Pons (tissue), 1 donor: ENCODE measurements at places on chromosomes 4 and X.

DNA sequence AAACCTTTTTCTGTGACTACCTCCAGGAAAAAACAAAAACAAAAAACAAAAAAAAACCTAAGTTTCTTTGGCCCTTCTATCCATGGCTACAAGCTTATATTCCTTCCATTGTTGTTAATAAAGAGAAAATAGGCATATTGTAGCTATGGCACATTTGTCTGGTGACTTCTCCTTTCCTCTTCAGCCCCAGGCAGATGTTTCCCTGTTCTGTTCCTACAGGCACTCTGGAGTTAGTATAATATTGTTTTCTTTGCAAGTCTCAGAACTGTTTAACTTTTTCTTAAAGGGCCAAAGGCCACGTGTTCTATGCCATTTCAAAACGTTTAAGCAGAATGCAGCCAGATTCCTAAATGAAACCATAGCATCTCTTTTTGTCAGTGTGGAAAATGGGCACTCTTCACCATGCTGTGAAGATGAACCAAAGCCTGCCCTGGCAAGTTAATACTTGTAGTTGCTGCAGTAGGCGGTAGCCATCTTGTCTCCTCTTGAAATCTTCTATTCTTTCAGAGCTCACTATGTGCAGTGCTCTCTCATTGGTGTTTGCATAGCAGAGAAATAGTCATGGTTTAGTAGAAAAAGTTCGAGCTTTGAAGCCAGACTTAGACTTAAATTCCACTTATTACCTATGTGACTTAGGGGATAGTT, 44.8 kb upstream of the MTMR1 start:
- peak; percentile 0 for DNase-seq

DNA sequence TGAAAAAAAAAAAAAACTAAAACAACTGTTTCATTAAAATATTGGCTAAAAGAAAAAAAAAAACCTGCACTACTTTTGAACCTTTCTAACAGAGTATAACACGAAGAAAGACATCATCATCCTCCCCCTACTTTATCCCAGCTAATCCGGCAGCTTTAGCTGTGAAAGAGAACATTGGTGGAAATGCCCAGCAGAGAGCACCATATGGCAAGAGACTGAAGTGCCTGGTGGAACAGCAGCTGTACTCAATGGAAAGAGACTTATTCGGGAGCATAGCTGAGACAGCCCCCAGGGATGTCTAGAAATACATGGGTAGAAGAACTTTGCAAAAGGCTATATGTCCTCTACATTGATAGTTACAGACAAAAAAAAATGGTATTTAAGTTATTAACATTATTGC, 30.3 kb downstream of the STPG2 start:
- peak; percentile 83 for DNase-seq

- no peak for DNase-seq
Measured at GRCh38 chr4:25993395-25994185, 79.6 kb downstream of the SMIM20 start.

GRCh38 chr4:4666187-4666586, 124.3 kb upstream of the STX18 start:
- DNase-seq, result no peak

- DNase-seq, result peak; percentile 76
Measured at GRCh38 chr4:55397520-55398321, 2.0 kb downstream of the TMEM165 start.

DNA sequence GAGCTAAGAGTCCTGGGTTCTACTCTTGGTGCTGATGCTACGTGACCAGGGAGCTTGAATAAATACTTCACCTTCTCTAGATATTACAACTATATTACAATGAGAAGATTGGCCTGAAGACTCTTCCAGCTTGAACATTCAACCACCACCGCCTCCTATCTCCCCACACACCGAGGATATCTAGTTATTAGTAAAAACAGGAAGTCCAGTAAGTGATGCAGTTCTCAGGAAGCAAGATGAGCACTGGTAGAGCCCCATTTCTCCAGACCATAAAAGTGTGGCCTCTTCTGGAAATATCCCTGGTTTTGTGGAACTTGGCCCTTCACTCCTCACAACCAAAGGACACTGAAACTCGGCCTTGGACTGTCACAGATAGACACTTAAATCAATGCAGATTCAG, 18.5 kb downstream of the PJA1 start:
- DNase-seq, result no peak
